Ovary (tissue), 10 donors: ENCODE measurements at places on chromosomes 3 and 15.

- no peak for DNase-seq
Measured at GRCh38 chr15:99434506-99435112, 131.2 kb upstream of the MEF2A start.

DNA sequence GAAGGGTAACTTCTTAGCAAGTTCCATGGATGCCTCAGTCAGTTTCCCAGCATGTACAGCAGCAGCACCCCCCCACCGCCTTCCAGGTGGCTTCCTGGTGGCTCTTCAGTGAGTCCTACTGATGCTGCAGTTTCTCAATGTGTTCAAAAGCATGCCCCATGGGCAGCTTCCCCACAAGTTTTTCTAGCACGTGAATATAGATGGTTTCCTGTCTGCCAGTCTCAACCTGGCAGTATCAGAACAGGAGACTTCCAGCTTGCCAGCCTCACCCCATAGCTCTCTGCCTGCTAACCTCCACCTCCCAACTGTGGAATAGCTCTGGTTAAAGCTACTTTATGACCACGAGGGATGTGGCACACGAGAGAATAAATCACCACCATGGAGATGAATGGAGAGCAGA, 188.3 kb upstream of the SLCO3A1 start:
- no peak for DNase-seq

- no peak for DNase-seq
Measured at GRCh38 chr3:168539909-168540308, 444.2 kb upstream of the GOLIM4 start.

GRCh38 chr15:87781959-87782625, 474.4 kb downstream of the NTRK3 start:
- no peak for DNase-seq
